ENCODE measurements at places on chromosomes 7 and 10.

DNA sequence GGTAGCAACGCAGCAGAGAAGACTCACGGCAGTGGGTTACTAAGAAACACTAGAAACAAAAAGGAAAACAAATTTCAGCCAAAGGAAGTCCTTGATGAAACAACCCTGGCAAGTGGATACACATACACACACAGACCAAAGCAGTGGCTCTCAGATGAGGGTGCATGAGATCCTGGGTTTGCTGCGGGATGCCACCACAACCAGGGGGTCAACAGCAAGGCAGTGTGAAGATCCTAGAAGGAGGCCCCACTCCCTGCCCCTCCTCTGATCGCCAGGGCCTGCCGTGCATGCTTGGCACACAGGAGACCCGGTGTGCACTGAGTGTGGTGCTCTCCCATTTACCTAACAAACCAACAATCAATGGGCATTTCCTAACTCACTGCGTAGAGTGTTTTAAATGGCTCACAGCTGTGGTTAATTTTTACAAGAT lies 252.3 kb upstream of the KLF14 start:
- no peak for DNase-seq

DNA sequence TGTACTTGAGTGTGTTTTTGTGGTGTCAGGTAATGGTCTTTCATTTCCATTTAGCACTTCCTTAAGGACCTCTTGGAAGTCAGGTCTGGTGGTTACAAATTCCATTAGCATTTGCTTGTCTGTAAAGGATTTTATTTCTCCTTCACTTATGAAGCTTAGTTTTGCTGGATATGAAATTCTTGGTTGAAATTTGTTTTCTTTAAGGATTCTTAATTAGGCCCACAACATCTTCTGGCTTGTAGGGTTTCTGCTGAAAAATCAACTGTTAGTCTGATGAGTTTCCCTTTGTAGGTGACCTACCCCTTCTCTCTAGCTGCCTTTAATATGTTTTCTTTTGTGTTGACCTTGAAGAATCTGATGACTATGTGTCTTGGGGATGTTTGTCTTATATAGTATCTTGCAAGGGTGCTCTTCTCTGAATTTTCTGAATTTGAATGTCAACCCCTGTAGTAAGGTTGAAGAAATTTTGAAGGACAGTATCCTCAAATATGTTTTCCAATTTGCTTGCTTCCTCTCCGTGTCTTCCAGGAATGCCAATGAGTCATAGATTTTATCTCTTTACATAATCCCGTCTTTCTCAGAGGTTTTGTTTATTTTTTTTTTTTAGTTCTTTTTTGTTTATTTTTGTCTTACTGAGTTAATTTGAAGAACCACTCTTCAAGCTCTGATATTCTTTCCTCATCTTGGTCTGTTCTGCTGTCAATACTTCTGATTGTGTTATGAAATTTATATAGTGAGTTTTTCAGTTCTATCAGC lies 70.2 kb downstream of the SLC39A12 start:
- no peak for DNase-seq

GRCh38 chr10:30705101-30705624 lies 75.6 kb upstream of the LYZL2 start:
- DNase-seq, result no peak

DNA sequence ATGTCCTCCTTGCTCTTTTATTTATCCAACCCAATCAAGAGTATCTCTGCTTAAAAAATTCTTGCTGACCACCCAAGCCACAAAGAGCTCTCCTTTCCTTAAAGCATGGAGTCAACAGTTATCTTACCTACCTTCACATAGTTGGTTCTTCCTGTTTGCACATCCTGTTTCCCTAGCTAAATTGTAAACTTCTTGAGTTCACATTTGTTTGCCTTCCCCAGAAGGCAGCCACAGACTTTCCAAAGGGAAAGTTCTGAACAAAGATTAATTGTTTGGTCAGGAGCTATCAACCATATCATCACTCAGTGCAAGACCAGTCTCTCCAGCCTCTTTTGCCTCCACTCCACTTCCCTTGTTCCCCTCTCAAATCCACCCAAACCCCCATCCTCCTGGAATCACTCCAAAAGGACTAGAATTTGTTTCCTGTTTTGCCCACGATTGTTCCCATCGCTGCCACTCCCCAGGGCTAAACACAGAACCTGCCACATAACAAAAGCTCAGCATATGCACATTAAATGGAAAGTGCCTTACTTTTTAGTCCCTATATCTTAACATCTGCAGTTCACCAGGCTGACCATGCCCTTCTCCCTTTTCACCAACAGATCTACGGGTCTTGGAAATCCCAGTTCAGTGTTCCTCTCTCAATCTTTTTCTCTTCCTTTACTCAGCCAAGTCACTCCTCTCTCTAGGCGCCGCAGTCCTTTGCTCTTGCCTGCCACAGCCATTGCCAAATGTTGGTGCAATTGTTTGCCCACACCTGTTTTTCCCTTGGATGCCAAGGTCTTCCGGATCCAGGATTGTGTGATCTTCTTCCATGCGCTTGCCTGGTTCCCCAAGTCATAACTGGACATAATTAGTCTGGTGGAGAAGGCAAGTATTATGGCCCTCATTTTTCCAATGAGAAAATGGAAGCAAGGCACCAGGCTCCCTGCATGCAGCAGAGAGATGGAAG lies 265.5 kb downstream of the KCNMA1 start:
- no peak for DNase-seq

DNA sequence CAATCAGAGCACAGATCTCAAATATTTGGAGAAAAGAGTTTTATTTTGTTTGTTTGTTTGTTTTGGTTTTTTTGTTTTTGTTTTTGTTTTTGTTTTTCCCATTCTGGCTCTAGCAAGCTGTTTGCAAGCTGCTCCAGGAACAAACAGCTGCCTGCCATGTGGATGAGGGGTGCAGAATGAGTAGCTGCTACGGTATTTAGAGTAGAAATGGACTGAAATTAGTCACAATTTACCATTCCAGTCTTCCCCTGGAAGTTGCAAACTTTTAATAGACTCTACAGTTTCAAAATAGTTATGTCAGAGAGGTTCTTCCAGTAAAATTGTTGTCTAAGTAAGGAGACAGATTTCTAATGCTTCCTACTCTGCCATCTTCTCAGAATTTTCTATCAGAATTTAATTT lies 27.1 kb upstream of the TAS2R16 start:
- DNase-seq, result no peak

- DNase-seq, result peak; percentile 68
These were observed 53.8 kb downstream of the INPP5A start for GRCh38 chr10:132591166-132591971.

- no peak for DNase-seq
These were observed 170.2 kb downstream of the PPP1R17 start for GRCh38 chr7:31857172-31857571.

DNA sequence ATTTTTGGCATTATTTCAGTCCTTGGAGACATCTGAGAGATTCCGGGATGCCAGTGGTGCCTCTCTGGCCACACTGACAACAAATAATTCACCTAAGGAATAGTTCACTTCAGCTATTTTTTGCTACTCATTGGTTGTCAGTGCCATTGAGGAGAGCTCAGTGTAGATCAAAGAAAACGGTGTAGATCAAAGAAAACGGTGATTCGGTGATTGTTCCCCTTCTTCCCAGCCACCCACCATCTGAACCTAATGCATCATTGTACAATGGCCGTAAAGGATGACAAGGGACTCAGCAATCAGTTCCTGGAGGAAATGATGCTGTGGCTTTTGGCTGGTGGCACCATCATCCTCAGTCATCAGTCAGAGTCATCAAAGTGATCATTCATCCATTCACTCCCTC lies 80.6 kb downstream of the PTPRZ1 start:
- DNase-seq, result no peak

- no peak for DNase-seq
These were observed 59.6 kb upstream of the CELF2 start for GRCh38 chr10:10958041-10958440.

GRCh38 chr10:109159351-109159750 lies 764.0 kb downstream of the XPNPEP1 start:
- no peak for DNase-seq

Data from iPS-NIHi11 (cell line).